ENCODE measurements at places on chromosomes 3 and 15.
A peak's percentile ranks its signal among the peaks of the same experiment; 100 is the strongest.

- no peak for DNase-seq
Measured at GRCh38 chr3:17050506-17050905, 165.8 kb downstream of the PLCL2 start.

DNA sequence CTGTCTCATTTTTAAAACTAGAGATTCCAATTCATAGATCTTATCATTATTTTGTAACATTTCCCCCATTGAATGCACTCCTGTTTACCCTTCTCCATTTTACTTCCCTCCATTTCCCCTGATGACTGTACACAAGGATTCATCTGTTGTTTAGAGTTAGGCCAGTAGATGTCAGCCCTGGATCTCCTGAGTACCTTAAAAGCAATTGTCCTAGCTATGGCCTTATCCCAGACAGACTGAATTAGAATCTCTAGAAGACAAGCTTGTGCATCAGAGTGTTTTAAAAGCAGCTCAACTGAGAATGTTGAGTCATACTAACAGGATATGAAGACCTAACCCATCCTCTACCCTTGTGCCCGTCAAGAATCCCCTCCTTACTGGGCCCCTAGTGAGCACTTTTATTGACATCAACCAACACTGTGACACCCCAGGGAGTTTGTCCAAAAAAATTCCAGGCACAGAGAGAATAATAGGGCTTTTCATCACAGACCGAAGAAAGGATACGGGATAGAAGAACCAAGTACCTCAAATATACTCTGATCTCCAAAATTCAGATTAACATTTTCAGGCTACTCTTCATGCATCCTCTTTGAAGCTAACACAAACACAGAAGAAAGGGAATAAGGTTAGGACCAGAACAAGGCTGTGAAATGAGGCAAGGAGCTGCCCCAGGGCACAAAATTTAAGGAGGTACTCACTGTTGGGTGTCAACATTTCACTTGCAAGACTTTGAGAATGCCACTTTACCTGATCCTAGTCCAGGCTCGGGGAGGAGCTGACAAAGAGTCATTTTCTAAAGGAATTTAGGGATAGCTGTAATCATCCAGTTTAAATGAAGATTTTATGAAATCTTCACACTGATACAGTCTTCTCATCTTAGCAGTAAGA, 17.1 kb downstream of the ZBED2 start:
- peak; percentile 81 for DNase-seq

DNA sequence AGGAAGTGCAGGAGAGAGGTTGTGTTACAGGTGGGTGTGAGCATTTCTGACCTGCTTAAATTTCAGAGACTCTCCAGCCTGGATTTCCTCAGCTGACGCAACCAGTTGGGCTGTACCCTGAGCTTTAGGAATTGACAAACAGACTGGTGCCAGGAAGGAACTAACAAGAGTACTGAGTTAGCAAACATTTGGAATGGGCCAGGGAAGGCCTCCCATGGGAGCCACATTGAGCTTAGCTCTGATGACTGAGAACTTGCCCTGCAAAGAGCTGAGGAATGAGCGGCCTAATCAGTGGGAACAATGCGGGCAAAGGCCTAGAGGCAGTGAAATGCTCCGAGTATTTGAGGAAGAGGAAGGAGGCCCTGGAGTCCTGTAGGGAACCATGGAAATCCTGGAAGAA, 254.2 kb downstream of the FEZF2 start:
- no peak for DNase-seq

DNA sequence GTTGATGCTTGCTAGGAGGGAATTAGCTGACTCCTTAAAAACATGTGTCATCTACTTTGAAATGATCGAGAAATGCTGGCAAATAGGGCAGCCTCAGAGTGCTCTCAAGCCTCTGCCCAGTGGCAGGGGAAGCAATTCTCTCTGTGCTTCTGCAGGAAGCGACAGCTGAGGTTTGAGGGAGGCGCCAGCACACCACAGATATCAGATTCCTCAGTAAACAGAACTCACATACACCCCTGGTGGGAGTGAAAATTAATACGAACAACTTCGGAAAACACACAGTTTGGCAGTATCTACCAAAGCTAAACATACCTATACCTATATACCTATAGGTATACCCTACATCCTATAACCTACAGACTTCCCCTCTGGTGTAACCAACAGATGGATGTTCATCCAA, 61.3 kb downstream of the NSMCE3 start:
- DNase-seq = no peak

GRCh38 chr3:49882166-49882565, 12.5 kb upstream of the CAMKV start:
- peak; percentile 19 for DNase-seq

GRCh38 chr15:58444056-58444455, 12.3 kb downstream of the LIPC start:
- DNase-seq = no peak

DNA sequence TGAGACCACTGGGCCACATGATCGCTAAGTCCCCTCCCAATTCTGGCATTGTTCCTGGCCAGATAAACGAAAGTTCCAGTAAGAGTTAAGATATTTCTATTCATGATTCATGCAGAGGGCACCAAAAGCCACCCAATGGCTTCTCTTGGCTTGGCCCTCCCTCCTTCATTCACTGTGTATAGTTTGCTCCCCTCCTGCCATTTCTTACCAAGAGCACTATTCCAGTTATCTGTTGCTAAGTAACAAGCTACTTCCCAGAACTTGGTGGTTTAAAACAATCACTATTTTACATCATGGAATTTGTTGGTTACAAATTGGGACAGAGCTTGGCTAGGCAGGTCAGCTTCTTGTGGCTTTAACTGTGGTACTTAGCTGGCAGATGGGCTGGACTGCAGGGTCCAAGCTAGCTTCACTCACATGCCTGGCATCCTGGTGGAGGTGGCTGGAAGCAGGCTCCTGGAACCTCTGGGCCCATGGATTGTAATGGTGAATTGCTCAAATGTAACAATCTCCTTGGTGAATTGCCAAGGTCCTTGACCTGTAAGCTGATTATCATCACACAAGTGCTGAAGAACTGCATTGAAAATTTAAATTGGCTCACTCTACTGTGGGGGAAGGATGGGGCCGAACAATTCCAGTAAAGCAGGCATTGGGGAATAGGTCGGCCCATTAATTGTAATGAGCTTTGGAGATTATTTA, 16.6 kb downstream of the EAF1 start:
- no peak for DNase-seq

GRCh38 chr3:183381179-183381578, 47.2 kb downstream of the MCF2L2 start:
- DNase-seq = peak; percentile 49

- peak; percentile 72 for DNase-seq
Measured at GRCh38 chr15:38254051-38254883, 1.6 kb downstream of the SPRED1 start.

- DNase-seq = peak; percentile 4
Measured at GRCh38 chr3:196499061-196499460, 4.5 kb downstream of the RNF168 start.

GRCh38 chr15:73982222-73982962, 9.7 kb downstream of the STOML1 start:
- DNase-seq = peak; percentile 98

DNA sequence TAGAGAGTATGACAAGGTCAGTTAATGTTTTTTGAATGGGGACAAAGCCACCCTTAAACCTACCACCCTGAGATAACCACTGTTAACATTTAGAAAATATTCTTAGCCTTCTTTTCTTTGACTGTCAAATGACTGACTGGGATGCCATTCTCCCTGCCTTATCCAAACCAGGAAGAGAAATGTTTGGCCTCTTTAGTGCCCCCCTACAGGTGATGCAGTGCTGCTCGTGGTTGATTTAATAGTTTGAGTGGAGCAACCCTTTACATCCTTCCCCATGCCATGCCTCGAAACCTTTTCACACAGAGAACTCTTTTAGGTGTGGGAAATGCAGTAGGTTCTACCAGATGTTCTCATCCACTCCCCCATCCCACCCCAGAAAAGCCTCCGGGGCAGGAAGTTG, 38.7 kb upstream of the UMPS start:
- DNase-seq = no peak

- no peak for DNase-seq
Measured at GRCh38 chr3:52756141-52756540, 14.6 kb downstream of the NEK4 start.

DNA sequence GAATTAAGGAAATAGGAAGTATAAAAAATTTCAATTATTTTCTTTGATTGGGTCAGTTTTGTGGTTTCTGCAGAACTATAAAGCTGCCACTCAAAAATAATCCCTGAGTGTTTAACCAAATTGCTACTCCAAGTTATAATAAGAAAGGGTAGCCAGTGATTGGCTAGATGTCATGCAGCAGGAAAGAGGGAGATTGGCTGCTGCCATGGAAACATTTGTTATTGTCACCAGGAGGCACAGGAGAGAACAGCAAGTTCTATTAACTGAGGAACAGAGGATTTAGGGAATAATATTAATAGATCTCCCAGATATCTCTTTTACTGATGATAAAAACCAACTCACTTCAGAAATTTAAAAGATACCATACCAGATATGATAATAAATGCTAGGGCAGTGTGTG, 42.6 kb downstream of the CLDN1 start:
- DNase-seq = no peak

DNA sequence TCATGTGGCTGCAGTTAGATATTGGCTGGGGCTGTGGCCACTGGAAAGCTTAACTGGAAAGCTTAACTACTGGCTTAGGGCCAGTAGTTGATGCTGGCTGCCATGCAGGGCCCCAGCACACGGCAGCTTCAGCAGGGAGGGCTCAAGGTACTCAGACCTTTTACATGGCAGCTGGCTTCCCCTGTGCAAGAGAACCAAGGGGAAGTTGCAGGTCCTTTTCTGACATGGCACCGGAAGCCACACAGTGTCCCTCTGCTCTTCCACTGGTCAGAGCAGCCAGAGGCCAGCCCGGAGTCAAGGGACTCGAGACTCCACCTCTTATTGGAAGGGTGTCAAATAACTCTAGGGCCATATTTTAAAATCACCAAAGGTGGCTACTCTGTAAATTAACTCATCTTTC, 24.5 kb downstream of the CCR9 start:
- DNase-seq = no peak

DNA sequence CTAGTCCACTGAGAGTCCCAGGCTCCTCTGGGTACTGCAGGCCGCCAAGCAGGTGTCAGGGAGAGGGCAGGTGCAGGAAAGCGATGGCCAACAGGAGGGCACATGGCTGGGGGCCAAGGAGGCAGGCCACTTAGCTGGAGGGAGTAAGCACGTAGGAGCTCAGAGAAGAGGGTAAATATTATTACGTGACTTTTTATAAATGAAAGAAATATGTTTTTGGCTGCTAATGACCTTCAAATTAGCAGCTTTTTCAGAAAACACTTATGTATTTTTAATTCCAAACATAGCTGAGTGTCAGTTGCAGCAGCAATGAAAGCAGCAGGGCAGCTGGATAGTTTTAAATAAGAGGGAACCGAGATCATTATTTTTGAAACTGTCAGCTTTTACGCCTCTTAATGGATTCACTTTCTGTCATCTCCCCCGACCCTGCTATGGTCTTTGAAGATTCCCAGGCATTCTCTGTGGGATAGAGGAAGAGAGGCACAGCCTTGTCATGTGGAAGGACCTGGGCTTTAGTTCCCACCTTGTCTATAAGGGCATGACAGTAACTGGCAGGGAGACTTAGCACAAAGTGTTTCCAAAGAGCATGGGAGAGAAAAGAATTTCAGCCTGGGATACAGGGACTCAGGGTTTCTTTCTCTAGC, 477.1 kb downstream of the EPHB1 start:
- DNase-seq = no peak

DNA sequence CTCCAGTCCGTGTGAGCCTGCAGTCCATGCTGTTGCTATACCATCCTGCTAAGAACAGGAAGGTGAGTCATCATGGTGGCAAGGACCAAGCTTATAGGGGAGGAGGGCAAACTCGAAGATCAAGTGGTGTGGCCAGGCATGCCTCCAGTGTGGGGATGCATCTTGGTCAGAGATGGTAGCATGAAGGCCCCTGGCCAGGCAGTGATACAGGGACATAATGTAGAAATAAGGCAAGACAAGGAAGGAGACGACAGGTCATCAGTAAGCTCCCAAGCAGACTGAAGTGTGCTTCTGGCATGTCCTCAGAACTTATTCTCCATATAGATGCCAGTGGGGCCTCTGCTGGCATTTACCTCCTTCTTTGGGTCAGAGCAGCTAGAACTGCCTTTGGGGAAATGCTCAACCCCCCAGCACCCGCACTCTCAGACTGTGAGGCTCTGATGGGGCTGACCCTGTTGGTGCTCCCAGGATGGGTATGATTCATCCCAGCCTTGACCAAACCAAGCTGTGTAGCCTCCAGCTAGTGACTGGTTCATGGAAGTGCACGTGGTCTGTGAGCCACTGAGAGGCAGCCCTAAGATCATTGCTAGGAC, 52.5 kb upstream of the ATP2B2 start:
- peak; percentile 4 for DNase-seq

- DNase-seq = peak; percentile 73
Measured at GRCh38 chr3:114627770-114628169, 333.9 kb downstream of the TIGIT start.

DNA sequence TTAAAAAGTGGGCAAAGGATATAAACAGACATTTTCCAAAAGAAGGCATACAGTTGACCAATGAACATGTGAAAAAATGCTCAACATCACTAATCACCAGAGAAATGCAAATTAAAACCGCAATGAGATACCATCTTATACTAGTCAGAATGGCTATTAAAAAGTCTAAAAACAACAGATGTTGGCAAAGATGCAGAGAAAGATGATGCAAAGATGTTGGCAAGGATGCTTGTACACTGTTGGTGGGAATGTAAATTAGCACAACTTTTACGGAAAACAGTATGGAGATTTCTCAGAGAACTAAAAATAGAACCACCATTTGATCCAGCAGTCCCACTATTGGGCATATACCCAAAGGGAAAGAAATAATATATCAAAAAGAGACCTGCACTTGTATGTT, 53.5 kb downstream of the TLNRD1 start:
- DNase-seq = no peak

DNA sequence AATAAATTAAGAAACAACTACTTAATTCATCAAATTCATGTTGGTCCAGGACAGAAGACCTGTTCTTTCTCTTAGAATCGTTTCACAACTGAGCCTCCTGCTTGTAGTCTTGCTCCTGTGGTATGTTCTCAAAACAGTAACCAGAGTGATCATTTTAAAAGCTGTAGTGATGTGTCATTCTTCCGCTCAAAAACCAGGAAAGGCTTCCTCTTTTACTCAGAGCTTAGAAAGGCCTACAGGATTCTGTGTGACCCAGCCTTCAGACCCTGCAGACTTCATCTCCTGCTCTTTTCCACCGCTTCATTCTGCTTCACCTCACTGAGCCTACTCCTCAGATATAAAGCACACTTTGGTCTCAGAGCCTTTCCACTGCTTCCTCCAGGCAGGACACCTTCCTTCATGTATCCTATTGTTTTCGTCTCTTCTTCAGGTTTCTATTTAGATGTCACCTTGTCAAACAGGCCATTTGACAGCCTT, 22.7 kb downstream of the ST6GAL1 start:
- DNase-seq = no peak

DNA sequence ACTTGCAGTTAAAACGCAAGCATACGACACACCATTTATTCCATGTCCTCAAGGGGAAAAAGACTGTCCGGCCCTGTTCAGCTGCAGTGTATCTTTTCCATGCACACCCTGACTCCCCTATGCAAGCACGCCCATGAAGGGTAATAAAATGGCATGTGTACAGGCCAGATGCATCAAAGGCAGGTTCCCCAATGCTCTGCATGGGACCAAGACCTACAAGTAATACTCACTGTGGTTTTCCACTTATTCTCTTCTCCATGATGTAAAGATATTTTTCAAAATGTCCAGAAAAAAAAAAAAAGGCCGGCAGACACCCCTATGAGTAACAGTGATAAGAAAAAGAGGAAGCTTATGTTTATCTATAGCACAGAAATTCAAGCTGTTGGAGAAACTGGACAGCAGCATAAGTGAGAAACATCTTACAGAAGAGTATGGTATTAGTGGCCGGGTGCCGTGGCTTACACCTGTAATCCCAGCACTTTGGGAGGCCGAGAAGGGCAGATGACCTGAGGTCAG, 70.8 kb downstream of the MCF2L2 start:
- DNase-seq = no peak

Data from adipocyte (in vitro differentiated cells).